ENCODE measurements at places on chromosomes 7 and 10.

GRCh38 chr7:36202398-36202797, 49.3 kb downstream of the EEPD1 start:
- no peak for DNase-seq

DNA sequence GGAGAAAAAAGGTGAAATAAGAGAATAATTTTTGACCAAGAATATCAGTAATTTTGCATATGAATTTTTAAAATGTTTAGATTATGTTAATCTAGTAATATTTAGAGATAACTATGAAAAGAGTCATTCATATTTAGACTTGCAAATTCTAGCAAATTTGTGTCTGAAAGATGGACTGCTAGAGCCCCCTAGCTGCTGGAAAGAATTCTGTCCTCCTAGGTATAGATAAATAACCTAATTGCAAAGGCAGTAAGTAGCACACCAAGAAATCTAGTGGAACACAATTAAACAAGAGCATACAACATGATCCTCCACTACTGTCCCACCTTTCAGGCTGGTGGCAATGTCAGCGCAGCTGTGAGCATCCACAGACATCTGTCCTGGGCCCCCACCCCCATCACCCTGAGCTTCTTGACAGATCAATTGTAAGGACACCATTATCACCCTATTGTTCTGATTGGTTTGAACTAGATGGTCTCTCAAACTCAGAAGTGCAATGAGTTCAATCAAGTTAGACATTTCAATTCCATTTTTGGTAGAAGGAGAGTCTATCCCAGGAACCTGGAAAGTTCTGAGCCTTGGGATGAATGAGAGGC, 15.0 kb upstream of the GFRA1 start:
- no peak for DNase-seq

DNA sequence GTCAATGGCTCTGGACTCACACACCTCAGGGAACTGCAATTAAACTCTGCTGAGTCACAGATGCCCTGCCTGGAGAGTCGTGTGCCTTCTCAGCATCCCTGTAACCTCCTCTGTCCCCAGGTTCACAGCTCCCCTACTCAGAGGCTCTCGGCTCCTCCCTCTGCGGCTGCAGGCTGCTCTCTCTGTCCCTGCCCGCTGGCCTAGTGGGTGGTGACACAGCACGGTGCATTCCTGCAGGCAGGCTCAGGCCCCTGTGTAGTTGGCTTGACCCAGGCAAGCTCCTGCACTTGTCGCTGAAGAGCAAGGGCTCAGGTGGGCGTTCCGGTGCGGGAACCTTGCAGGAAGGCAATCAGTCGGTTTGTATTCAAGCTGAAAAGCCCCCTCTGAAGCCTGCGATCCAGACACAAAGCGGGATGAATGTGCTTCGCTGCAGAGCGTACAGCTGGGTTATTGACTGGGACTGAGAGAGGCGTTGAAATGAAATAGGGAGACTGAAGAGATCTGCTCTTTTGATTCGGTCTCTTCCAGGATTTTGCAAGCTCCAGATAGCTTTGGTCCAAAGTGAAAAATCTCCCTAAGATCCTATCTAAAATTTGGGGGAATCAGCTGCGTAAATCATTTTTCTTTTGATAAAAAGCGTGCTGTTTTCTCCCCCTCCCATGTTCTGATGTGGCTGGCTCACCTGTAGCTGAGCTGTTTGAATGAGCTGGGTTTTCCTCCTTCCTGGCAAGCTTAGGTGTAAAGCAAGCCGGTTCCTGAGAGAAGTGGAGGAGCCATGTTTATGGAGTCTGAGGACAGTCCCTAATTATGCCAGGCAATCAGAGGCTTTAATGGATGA, 208.7 kb upstream of the PHYHIPL start:
- DNase-seq = no peak

- no peak for DNase-seq
These were observed 94.0 kb downstream of the C10orf105 start for GRCh38 chr10:71625445-71626175.
